ENCODE measurements at places on chromosomes 16 and 17.

- DNase-seq, result no peak
These were observed 26.1 kb downstream of the METTL16 start for GRCh38 chr17:2485543-2485942.

GRCh38 chr16:89574681-89575246, 794 bp upstream of the CPNE7 start:
- DNase-seq, result peak; percentile 12

DNA sequence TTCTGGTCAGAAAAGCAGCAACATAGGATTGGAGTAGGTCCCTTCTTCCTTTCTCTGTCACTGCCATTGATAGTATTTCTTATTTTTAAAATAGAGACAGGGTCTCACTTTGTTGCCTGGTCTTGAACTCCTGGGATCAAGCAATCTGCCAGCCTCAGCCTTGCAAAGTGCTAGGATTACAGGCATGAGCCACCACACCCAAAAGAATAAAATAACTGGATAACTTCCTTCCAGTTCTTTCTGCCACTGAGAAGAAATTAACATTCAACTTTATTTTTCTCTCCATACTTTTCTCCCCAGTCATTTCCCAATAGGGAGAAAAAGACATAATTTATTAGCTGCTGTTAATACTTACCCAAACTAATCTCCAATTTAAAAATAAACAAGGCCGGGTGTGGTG, 91.9 kb upstream of the MED13 start:
- no peak for DNase-seq

DNA sequence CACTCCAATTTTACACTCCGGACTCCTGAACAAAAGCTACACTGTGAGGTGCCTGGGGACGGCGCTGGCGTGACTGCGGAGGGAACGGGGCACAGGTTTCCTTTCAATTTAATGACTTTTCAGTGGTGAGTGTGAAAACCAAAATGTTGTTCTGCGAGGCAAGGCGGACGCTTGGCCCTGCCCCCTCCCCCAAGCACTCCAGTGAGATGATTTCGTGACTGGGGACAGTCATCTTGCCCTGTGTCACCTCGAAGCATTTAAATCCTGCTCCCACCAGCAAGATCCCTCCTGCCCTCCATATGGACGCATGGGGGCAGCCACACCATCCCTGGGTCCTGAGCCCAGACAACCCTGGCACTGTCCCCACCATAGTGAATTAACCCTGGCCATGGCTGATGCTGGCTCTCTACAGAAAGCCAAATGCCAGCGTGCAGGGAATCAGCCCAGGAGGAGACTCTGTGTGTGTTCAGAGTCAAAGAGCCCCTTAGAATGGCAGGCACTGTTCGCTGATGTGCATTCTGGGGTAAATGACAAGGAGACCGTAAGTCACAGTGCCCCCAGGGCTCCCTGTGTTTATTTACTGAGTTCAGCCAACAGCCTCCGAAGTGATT, 41.0 kb downstream of the C16orf95 start:
- DNase-seq, result no peak

DNA sequence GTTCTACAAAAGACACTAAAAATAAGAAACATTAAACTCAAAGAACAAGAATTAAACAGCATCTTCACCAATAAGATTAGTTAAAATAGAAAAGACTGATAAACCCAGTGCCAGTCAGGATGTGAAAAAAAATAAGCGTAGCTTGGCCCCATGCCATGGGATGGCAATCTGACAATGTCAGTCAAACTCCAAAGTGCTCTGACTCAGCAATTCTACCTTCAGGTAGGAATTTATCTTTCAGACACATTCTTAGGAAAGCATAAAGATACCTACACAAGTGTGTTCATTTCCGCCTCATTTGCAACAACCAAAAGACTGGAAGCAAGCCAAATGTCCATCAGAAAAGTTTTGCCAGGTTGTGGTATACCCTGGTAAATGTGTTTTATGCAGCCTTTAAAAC, 9.1 kb upstream of the MPO start:
- no peak for DNase-seq

DNA sequence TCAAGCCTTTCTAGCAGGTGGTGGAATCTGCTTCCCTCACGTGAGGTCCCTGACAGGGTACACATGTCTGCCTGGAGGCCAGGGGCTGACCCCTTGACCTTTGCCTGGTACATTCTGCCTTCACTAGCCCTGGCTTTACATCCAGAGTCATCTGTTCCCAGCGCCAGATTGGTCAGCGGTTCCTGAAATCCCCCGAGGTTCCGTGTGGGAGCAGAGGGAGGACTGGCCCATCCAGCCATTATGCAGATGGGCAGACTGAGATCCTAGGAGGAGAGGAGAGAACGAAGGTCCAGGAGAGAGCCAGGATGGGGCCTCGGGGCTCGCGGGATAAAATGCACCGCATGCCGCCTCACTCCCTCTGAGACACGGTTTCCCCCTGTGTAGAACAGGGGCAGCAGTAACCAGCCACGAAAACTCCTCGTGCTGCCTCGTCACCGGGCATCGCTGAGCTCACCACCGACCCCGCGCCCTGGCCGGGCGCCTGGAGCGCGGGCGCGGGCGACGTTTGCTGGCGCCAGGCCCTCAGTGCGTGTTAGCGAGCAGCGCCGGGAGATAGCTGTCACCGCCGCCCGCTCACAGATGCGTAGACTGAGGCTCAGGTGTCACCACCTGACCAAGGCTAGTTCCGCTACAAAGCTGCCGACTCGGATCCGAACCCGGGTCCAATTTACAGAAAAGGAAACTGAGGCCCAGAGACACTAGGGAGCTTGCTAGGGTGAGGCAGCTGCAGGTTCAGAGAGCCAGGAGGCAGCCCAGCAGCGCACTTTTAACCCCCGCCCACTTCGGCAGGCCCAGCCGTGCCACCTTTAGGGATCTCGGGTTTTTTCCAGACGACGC, 811 bp upstream of the MAP2K3 start:
- DNase-seq, result no peak

DNA sequence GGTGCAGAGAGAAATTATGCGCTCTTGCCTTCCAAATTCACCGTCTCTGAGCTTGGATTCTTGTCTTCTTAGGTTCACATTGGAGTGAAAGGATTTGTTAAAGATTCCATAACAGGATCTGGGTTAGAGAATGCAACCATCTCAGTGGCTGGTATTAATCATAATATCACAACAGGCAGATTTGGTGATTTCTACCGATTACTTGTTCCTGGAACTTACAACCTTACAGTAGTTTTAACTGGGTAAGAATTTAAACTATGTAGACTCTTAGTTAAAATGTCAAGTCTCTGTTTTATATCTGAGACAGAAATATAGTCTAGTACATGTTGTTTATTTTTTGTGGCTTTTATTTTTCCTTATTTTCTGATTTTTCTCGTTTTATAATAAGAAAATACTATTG, 42.9 kb downstream of the CPD start:
- DNase-seq, result no peak

DNA sequence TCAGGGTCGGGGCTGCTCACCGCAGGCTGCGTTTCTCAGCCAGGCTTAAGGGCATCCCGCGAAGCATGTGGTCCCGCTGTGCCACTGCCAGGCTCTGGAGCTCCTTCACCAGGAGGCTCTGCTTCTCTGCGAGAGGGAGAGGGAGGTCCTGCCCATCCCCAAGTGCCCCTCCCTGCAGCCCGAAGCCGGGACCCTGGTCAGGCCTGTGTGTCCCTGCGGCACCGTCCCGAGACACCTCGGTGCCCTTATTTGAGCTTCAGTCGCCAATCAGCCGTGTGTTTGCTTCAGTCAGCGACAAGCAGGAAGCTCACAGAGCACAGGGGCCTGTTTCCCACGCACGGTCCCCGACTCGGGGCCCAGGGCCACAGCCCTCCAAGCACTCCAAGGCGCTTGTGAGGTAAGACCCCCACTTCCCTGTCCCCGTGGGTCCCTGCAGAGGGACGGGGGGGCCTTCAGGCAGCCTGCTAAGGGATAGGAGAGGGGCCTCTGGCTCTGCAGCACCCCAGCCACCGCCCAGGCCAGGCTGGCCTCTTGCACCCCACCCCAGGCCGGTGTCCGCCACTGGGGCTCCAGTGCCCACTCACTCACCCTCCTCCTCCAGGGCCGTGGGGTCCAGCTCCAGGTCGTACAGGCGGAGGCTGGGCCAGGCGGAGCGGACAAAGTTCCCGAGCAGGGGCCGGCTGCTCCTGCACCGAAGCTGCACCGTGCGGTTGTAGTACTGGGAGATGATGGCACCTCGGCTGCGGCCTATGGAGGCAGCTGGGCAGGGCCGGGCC, 3.2 kb downstream of the TMC6 start:
- DNase-seq, result no peak

- DNase-seq, result no peak
These were observed 164.0 kb downstream of the RGS9 start for GRCh38 chr17:65301184-65301583.

DNA sequence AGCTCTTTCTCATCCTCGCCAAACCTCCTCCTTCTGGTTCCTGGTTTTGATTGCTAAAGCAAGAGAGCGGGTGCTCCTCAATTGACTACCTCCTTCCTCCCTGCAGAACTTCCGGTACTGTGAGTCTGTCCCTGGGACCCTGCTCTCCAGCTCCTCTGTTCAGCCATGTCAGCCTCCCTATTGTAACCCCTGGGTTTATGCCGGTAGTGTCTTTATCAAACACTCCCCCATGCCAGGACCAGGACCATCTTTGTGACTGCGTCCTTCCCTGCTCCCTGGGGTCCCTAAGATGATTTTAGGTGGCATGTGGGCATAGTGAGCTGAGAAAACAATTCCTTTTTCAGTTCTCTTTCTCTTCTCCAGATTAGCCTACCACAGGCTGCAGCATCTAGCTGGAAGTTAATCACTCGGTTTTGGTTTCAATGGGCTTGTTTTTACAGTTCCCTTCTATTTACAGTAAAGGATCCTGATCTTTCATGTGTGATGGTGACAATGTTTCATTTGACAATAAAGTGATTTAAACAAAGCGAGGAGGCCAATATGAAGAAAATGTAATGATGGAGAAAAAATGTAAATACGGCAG, 27.7 kb upstream of the IL21R start:
- no peak for DNase-seq

- no peak for DNase-seq
These were observed 172.0 kb upstream of the CHMP6 start for GRCh38 chr17:80819422-80820164.

- no peak for DNase-seq
These were observed 308.4 kb downstream of the ZFHX3 start for GRCh38 chr16:72739577-72739976.

GRCh38 chr16:4588386-4588785, 26.3 kb downstream of the UBALD1 start:
- DNase-seq, result no peak

- DNase-seq, result no peak
These were observed 49.4 kb downstream of the MEAK7 start for GRCh38 chr16:84455031-84455430.

DNA sequence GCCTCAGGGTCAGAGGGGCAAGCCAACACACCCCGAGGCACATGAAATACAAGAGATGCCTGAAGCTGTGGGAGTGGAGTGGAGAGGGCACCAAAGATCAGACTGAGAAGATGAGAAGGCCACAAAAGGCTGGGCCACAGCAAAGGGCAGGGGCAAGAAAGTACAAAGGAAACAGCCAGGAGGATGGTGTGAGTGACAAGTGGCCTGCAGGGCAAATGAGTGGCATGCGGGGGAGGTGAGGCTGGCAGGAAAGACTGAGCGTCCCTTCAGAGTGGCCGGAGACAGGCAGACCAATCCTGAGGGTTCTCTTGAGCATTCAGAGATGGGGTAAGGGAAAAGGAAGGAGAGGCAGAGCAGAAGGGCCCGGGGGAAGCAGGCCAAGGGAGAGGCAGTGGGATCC, 23.2 kb downstream of the HSD11B2 start:
- no peak for DNase-seq

DNA sequence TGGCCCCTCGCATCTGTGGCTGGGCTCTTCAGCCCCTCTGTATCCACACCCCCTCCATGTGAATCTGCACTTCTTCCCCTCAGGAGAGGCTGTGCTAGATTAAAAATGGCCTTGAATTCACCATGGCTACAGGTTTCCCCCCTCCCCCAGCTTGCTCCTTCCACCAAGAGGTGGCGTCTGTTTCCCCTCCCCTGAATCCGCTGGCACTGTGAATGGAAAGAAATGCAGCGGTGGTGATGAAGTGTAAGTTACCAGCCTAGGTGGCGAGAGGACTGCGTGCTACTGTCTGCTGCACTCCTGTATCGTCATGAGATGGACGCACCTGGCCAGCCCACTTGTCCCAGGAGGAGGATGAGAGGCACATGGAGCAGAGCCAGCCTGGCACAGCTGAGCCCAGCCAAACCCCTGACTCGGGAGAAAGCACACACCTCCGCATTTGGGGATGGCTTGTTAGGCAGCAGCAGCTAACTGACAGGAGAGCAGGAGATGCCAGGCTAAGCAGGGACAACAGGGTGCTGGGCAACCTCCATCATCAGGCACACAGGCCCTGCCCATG, 26.2 kb downstream of the TNFRSF13B start:
- DNase-seq, result no peak

DNA sequence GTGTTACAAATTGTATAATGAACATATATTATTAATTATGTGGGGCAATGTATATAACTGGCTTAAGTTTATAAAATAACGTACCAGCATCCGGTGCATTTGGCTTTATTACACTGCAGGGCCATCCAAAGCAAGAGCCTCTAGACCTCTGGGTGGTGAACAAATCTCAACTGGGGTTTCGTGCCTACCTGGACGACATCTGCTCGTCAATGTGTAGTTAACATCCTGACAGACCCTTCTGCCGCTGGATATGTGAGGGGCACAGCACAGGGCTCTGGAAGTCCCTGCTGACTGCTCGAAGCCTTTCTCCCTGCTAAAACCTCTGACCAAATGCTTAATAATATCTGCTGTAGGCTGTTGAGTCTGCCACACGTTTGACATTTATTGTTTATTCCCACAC, 2.3 kb downstream of the TMEM186 start:
- no peak for DNase-seq

DNA sequence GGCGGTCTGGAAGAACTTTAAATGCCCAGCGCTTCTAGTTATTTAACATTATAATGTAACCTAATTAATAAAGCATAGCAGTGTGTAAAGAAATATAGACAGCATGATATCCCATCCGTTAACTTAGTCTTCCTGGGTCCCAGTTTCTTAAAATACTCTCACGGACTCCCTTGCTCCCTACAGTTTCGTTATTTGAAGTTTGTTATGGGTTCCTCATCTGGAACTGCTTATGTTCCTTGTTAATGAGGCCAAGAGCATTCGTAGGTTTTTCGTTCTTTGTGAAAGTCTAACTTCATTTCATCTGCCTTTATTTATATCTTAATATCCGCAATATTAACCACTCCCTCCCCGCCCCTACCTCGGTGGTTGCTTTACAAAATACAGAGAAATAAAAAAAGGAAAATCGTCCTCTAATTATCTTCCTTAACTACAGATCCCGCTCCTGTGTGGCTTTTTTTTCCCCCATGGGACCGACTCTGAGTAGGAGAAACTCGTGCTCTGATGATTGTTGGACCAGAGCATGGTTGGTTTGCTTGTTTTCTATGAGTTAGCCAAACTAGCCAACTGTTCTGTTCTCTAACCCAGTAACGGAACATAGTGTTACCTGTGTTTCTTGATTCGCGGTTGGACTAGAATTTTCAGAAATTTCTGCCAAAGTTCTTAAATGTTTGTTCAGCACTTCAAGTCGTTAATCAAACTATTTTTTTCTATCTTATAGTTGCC, 863 bp downstream of the ADPRM start:
- no peak for DNase-seq

- no peak for DNase-seq
These were observed 1.9 kb downstream of the MNT start for GRCh38 chr17:2398655-2399571.

GRCh38 chr17:61149862-61150362, 249.7 kb upstream of the TBX2 start:
- DNase-seq, result peak; percentile 77

- DNase-seq, result no peak
These were observed 21.7 kb upstream of the TMEM220 start for GRCh38 chr17:10751563-10751962.

All from DMS153 (cell line).